ENCODE measurements at places on chromosomes 12 and 14. TPM values are rescaled to one million over a fixed set of nuclear protein-coding genes. Genes with fewer than 3 reads are reported as not detected.

The INHBC gene
- not detected for total RNA-seq

GRCh38 chr12:124921200-124922031 is 7.0 kb upstream of the UBC start:
- no peak for DNase-seq

The TAS2R43 gene
- 0.32 TPM for total RNA-seq

DNA sequence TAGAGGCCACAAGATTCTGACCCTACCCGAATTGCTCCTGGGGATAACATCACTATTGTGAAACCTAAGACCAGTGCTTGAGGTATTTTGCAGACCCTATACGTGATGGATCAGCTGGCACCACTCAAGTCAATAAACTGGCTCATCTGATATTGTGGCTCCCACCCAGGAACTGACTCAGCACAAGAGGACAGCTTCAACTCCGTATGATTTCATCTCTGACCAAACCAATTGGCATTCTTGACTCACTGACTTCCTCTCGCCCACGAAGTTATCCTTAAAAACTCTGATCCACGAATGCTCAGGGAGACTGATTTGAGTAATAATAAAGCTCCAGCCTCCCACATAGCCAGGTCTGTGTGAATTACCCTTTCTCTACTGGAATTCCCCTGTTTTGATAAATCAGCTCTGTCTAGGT is 1036.1 kb upstream of the TMEM132C start:
- no peak for DNase-seq

DNA sequence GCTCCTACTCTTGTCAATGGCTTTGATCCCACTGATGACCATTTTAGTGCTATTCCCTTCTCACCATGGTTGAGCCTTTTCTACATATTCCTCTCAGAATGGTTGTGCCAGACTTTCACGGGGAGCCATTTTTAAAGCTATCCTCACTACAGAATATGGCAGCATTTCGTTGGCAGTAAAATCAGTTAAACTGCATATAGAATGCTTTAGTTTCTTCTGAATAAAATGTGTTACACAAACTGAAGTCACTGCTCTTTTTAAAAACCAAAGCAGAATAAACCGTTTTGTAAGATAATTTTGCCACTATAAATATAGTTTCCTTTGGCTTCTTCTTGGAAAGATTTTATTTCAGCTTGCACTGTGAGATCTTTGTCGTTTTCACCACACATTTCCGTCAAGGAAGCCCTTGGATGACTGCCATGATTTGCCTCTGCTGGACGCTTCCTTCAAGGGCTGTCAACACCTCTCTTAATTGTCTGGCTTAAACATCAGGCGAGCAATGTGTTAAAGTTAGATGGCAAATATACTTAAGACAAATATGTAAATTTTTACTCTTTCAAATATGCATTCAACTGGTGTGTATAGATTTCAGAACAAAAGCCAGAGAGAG is 624.2 kb downstream of the DIO2 start:
- DNase-seq = no peak

GRCh38 chr12:6998715-6999451 is 19.4 kb downstream of the LPCAT3 start:
- DNase-seq = no peak

DNA sequence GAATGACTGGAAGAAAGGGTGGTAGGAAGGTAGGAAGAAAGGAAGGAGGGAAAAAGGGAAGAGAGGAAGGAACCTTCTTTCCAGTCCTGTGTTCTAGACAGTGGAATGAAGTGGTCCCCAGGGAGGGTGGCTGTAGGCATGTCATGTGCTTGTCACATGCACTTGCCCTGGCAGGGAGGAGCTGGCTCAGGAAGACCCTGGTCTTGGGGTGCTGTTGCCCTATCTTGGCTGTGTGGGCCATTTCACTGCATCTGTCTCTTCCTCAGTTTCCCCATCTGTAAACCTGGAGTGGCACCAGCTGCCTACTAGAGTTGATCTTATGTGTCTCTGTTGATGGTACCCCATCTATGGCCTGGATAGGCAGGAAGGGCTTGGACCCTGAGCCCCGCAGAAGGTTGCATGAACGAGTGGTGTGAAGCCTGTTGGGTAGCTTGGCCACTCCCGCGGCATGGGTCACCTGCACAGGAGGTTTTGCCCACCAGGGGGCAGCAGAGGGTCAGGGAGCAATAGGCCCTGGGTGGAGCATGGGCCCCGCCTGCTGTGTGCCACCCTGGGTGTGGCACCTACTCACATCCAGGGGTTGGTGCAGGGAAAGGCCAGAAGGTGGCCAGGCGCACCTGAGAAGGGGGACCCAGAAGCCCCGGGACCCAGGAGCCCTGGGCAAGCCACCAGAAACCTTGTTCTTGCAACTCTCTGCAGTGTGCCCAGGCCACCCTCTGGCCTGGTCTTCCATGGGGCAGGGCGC is 25.1 kb downstream of the MEG3 start:
- DNase-seq = peak; percentile 83

DNA sequence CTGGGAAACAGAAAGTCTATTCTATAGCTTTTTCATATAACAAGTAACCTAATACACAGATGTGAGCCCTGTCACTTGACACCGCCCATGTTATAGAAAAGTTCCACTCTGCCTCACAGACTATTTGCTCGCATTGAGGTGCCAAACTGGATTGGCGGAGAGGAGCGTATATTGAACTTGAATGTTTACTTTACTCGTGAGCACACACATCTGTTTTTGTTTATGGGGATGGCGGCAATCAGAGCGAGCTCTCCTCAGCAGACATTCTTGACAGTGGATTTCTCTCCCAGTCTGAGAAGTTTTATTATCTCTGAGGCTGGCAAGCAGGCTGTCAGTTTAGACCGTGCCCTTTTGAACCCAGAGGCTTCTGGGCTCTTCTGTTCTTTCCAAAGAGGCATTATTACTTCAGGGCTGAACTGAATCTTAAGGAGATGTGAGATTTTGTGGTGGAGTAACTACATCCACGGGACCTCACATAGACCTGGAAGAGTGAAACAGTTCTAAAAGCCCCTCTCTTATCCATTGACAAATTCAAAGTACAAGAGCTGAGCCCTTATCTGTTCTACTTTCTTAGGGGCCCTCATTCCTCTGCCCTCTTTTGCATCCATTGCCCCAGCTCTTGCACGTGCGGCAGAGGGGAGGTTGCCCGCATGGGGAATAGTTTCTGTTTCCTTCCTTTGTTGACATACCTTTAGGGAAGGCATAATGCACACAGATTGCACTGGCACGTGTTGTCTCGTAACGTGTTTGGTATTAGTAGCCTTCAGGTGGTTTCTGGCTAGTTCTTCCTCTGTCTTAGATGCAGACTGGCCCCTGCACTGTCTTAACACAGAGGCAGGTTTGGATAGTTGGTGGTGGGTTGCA is 68.2 kb downstream of the DRAM1 start:
- no peak for DNase-seq

- DNase-seq = no peak
These were observed 20.9 kb downstream of the SYNE3 start for GRCh38 chr14:95495538-95496025.

- DNase-seq = no peak
These were observed 128.3 kb upstream of the EVL start for GRCh38 chr14:99936738-99937474.

- no peak for DNase-seq
These were observed 64.0 kb downstream of the MON2 start for GRCh38 chr12:62530596-62530995.

The PTPN6 gene
- 7.0 TPM for total RNA-seq

The AMHR2 gene
- total RNA-seq = 0.43 TPM

DNA sequence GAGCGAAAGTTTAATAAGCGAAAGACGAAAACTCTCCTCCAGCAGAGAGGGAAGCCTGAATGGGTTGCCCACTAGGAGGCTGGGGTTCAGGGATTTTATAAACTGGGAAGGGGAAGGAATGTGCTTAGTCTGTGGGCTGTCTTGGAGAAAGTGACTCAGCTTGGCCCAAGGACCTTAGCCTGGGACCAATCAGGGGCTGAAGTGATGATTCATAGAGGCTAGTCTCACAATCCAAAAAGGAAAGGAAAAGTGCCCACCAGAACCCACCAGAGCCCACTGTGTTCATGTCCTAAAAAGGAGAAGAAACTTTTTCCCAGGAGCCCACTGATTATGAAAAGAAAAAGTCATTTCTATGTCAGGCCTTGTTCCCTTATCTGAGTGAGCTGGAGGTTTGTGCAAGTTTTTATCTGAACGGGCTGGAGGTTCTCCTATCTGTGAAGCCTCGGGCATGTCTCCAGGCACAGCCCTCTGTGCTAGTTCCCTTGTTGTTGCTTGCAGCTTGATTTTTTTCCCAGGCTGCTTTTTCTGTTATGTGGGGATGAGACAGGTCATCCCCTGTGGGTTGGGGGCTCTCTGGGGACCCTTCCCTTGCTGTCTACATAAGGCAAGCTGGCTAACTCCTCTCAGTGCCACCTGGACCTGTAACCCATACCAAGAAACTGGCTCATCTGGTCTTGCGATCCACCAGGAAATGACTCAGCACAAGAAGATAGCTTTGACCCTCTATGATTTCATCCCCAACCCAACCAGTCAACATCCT is 8.3 kb upstream of the GOLGA5 start:
- DNase-seq = no peak

GRCh38 chr12:112325622-112326207 is 56.5 kb downstream of the HECTD4 start:
- DNase-seq = no peak

The DDHD1 gene
- total RNA-seq = 8.3 TPM

GRCh38 chr14:76080471-76080870 is 71.3 kb upstream of the GPATCH2L start:
- no peak for DNase-seq

- no peak for DNase-seq
These were observed 54.5 kb upstream of the FRS2 start for GRCh38 chr12:69415471-69416275.

The GALNT6 gene
- total RNA-seq = 0.65 TPM

DNA sequence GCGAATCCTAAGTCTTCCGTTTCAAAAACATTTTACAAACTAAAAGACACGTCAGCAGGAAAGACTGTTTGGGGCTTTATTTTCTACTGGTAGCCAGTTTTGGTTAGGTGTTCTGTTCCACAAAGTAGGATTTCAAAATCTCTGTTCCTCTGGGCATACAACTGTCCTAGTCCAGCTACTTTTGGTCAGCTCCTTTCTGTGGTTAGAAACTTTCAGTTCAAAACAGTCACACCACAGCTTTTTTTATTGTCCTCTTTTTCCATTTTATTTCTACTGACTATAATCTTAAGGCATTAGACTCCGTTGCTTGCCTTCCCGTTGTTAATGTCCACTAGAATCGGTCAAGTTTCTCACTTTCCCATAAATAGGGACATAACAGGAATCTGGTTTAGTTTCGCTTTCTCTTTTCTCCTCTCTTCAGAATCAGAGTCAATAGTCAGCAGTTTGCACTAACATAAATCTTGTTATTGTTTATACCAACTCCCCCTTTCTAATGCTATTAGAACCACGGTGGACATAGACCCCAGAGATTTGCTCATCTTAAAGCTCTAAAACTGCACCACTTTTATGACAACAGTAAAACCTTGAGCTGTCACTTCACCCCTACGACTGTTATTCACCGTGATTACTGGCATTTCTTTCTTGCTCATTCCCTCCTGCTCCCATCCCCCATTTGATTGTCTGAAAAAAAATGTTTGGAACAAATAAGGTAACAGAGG is 41.5 kb upstream of the NPAS3 start:
- DNase-seq = no peak

DNA sequence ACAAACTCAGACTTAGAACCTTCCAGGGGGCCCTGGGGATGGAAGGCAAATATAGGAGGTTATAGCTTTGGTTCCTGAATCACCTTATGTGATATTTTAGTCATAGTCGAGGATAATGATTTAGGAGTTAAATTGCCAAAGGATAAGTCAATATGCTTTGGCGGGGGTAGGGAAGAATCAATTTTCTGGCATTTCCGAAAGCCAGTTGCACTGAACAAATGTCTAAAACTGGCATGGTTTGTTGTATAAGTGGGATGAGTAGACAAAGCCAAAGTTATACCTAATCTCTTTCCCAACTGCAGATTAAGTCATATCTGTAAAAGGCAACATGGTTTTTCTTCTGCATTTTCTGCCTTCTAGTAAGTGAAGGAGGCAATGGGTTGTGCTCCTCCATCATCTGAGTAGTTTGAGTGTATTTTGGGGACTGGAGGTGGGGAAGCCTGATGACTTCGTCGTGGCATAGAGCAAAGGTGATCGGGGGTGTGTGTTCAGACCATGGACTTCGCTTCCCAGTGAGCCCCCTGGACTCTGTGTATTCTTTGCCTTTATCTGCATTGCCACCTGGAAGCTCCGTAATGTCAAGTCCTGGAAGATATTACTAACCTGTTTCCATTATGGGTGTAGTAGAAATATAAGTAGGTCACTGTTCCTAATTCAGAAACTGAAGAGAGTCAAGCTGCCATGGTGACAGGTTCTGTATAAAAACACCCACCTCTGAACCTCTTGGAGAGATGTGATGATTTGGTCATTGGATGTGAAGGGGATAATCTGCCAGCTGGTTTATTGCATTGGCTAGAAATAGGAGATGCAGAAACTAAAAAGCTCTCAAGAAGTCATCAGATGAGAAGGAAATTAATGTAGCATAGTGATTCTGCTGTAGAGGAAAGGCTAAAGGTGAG is 24.5 kb downstream of the PPFIBP1 start:
- DNase-seq = no peak

- DNase-seq = no peak
These were observed 21.0 kb downstream of the AKT1 start for GRCh38 chr14:104774453-104775072.

The RASSF9 gene
- 9.1 TPM for total RNA-seq

GRCh38 chr14:73784181-73784987 is 67.2 kb upstream of the PTGR2 start:
- DNase-seq = no peak

The CD27 gene
- not detected for total RNA-seq

GRCh38 chr12:56161690-56162351 is 3.7 kb downstream of the MYL6 start:
- DNase-seq = no peak

GRCh38 chr12:10147714-10148403 is 17.9 kb upstream of the CLEC7A start:
- no peak for DNase-seq

The PAPLN gene
- 1.3 TPM for total RNA-seq

All from cardiac septum (tissue), 1 donor.